ENCODE measurements at places on chromosomes 12 and 14. TPM values are rescaled to one million over a fixed set of nuclear protein-coding genes. Genes with fewer than 3 reads are reported as not detected.
A peak's percentile ranks its signal among the peaks of the same experiment; 100 is the strongest.

The PMEL gene
- total RNA-seq, result 5.8 TPM

The TAMALIN gene
- total RNA-seq, result 50.7 TPM

The TMEM19 gene
- total RNA-seq, result 39.3 TPM

The DDX11 gene
- total RNA-seq, result 37.8 TPM

The CAMKK2 gene
- total RNA-seq, result 38.8 TPM

The KRT80 gene
- 4.6 TPM for total RNA-seq

The AQP2 gene
- total RNA-seq, result 0.70 TPM

DNA sequence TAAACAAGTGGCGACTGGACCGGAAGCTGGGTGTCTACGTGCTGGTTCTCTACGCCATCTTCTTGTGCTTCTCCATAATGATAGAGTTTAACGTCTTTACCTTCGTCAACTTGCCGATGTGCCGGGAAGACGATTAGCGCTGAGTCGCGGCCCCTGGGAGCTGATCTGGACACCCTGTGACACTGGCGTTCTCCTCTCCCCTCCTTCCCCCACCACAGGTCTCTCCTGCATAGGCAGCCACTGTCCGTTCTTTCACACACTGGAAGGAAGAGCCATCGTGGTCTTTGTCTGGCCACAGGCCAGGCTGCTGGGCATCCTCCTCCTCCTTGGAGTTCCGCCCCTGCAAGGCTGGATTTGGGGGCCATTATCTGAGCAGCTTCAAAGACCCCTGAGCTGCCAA is 20.1 kb upstream of the RIN3 start:
- peak; percentile 32 for DNase-seq

DNA sequence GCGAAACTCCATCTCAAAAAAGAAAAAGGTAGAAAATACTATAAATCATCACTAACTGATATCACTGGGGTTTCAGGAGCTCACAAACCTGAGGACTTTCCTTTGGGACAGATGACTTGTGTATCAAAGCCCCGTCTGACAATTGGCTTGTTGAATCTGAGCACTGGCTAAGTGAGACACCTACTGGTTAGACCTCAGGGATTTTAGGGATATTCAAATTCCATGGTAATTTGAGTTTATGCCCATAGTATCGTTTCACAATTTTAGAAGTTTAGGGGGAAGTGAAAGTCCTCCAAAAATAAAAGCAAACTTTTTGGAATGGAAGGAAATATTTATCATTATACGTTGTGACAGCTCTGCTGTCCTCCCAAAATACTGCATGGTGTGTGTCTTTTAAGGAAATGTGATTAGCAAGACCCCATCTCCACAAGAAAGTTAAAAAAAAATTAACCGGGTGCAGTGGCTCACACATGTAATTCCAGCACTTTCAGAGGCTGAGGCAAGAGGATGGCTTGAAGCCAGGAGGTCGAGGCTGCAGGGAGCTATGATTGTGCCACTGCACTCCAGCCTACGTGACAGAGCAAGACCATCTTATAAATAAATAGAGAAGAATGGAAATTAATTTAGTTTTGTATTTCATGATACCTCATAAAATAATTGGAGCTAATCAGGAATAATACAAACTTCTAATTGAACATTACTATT is 49.2 kb downstream of the FBXL14 start:
- no peak for DNase-seq

- no peak for DNase-seq
These were observed 216.9 kb upstream of the DIO2 start for GRCh38 chr14:80428171-80428570.

DNA sequence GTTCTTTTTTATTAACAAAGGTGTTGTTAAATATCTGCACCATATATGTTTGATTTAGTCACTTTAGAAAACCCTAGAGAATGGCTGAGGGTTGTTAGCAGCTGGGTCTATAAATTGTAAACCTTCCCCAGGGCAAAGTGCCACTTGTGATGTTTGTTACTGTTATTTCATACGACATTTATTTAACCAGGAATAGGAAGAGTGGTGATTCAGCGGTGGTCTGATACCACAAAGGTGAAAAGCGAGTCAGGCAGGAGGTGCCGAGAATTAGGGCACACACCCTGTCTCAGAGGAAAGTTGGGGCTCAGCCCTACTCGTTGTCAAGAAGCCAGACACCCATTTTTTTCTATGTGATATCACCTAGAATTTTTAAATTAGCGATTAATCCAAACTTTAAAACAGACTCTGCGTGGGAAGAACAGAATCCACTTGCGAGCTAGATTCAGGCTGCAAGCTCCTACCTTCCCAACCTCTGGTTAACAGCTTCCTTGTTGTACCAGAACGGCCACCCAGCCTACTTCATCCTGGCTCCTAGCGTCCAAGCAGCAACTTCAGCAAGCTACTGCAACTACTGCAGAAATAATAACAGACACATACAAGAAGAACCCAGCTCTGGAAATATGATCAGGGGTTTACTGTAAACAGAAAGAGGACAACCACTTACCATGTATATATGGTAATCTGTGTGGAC is 126.7 kb downstream of the TMEM132D start:
- no peak for DNase-seq

- no peak for DNase-seq
These were observed 76.9 kb downstream of the KICS2 start for GRCh38 chr12:64145226-64145625.

GRCh38 chr14:88044776-88045446 is 40.0 kb downstream of the GPR65 start:
- no peak for DNase-seq

DNA sequence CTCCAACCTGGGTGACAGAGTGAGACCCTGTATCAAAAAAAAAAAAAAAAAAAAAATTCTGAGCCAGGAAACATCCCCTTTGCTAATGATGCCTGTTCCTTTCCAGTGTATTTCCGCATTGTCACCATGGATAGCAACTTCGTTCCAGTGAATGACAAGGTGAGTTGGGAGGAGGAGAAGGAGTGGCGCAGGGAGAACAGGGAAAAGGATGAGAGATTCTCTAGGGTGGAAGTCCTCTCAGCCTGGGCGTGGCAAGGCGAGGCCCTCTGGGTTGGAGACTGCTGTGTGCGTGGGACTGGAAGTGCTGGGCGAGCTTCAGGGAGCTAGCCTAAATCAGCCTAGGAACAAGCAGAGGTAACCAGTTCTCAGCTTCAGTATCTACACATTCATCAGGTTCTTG is 7.2 kb downstream of the A2ML1 start:
- no peak for DNase-seq

- DNase-seq, result no peak
These were observed 61.0 kb downstream of the PPM1H start for GRCh38 chr12:62873826-62874448.

- DNase-seq, result no peak
These were observed 250.4 kb downstream of the TMTC2 start for GRCh38 chr12:82937151-82937550.

GRCh38 chr12:85654456-85654840 is 181.8 kb downstream of the RASSF9 start:
- DNase-seq, result no peak

DNA sequence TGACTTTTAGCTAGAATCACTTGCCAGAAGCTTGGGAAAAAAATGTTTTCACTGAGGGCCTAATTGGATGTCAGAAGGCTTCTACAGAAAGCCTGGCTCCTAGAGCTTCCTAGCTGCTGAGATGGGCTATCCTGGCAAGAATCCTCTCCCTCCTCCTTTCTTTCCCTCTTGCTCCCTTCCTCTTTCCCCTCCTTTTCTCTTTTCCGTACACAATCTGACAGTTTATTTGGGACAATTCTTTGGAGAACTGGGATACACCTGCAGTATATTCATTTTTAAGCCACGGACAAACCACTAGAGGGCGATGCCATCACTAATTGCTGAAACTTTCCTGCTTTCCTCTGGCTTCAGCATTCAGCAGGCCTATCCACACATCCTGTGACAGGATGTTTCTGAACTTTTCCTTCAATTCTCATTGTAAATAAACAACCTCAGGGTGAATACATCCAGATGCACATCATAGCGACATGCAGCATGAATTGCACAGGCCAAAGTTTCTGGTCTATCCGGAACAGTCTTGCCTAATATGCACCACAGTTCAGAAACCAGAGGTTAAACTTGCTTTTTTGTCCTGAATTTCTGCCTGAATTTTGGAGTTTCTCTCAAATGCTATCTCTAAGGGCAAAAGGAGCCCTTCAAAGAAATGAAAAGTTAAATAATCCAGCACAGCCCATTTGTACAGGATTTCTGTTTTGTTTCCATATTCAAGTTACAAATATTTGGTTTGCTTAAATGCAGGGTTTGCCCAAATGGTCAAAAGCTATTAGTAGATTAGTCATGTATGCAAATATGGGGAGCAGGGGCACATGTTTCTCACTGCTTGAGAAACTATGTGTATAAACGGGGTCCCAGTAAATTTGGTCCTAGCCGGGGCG is 142.8 kb downstream of the PAWR start:
- DNase-seq, result no peak

GRCh38 chr12:94987801-94988200 is 15.7 kb downstream of the NDUFA12 start:
- DNase-seq, result no peak

DNA sequence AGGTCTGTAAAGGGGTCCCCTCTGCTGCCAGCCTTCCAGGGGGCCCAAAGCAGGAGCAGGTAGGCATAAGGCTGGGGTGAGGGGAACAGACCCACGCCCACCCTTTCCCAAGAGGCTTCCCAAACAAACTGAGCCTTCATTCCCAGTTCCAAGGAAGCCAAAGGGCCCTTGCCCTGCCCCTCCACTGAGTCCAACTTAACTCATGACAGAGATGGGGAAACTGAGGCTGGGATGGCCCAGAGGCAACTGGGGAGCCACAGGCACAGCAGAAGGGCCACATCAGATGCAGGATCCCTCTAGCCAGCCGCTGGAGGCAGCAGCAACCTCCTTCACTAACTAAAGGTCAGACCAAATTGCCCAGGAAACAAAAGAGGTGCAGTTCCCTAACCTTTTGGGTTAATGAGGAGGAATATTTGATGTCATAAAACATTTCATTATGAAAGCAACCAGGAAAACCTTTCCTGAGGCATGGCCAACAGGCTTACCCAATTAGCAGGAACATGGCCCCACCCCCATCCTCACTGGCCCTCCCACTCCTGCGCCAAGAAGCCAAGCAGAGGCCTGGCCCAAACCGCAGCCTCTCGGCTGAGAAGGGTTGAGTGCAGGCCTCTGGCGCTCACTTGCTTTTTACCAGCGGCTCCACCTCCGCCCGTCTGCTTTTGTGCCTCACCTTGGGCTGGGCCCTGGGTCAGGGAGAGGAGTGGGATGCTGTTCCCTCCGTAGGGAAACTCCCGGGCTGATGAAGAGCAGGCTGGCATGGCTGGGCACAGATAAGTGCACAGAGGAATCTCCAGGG is 293.5 kb upstream of the RTL1 start:
- peak; percentile 28 for DNase-seq

DNA sequence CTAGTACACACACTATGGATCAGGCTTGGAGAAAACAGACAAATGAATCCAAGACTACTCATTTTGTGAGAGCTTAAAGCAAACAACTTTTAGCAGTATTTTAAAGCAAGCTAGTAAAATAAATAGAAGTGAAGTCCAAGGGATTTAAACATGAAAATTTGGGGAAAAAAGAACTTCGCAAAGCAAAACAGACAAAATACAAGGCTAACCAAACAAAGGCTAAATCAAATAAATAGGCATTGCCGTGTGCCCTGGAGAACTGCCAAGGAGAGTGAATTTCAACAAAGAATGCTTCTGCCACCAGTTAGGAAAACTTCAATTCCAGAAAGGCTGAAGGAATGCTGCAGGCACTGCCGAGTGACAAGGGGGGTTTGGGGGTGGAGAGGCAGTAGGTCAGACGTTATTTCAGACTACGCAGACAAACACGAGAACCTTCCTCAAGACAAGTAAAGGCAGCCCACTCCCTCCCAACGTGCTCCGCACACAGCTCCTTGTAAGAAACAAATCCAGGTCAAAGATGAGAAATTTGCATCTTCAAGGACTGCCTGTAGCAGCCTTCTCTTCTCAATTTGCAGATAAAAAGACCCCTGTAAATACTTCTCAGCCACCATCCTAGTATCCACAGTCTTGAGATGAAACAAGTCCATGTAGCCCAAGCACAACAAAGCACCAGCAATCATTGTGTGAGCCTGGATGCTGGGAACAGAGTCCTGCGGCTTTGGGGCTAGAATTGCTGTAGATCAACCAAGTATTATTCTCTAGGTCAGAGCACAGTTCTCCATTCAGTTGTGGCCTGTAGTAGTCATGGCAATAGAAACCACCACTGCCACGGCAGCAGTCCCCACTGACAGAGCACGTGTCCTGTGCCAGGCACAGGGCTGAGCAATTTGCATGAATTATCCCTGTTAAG is 43.3 kb downstream of the EFCAB11 start:
- no peak for DNase-seq

DNA sequence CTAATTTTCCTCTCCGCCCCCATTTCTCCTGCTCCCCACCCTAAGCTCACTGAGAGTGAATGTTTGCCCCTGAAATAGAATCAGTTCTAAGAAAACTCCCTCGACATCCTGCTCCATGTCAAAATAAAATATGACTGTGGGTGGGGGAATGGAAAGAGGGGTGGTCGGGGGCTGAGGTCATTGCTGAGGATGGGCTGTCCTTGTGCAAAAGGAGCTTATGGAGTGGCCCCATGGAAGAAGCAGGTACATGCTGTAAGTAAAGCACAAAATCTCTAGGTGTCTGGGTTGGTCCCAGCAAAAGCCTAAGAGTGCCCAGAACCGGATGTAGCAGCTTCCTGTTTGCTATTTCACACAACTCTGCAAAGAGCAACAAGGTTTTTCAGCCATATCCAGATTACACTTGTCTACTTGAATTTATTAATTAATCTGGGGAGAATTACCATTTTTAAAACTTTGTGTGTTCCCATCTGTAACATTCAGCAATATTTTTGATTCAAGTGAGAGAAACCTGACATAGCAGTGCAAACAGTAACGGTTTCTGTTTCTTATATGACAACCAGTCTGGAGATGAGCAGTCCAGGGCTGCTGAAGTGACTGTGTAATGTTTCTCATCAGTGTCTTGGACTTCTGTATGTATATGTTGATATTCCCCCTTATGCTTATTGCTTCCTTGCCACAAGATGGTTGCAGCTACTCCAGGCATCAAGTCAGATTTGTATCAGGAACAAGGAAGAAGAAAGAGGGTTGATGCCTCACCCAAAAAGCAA is 40.4 kb upstream of the GZMB start:
- no peak for DNase-seq

DNA sequence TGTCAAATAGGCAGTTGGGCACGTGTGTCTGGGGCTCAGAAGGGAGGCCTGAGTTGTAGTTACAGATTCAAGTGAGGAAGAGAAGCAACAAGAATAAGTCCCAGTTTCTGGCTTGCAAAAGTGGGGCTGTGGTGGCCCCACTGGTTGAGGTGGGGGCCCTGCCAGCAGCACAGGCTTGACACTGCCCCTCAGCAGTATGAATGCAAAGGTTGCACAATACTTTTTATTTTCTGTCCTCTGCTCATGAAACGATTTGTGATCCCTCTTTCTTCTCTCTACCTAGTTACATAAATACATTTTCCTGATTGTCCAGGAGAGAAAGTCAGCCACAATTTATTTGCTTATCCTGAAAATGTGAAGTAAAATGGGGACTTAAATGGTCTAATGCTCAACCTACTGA is 577.8 kb downstream of the AACS start:
- no peak for DNase-seq
